ENCODE measurements at places on chromosomes 7 and 10.

DNA sequence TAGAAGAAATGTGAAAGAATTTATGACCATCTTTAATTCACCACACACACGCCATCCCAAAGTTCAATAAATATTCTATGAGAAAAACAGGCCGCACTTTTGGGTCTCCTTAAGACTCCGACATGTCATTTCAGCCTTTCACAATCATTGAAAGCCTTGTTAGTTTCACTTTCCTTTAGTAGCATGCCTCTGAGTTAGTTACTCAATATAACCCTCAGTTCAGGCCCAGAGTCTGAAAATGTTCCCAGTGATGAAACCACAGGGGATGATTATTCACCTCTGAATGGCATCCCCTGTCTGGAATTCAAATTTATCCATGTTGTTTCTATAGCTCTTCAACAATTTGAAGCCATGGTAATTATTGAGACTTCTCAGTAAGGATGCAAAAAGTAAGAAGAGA is 278.1 kb upstream of the NRP1 start:
- DNase-seq, result no peak

DNA sequence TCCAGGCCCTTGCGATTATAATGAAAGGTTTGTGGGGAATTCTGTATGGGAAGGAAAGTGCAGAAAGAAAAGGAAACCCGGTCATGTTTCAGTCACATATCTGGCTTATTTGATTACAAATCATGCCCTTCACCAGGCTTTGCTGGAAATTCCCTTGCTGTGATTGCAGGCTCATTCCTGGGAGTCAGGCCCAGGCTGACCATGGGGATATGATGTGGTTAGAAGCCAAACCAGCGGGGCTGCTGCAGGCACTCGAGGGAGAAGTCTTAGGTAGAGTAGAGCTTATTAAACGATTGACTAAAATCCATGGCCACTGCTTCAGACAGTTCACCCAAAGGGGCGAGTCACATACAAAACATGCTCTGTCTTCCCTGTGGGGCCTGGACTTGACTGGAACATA is 16.2 kb downstream of the PKD1L1 start:
- DNase-seq, result no peak

- peak; percentile 78 for DNase-seq
Observed at GRCh38 chr7:73899731-73900142, 38.8 kb downstream of the TMEM270 start.

GRCh38 chr7:4164556-4164955 is 517.5 kb upstream of the FOXK1 start:
- no peak for DNase-seq

- no peak for DNase-seq
Observed at GRCh38 chr7:41030673-41031072, 672.2 kb downstream of the INHBA start.

GRCh38 chr10:15149042-15149771 is 19.3 kb downstream of the NMT2 start:
- no peak for DNase-seq

- DNase-seq, result no peak
Observed at GRCh38 chr10:79331709-79332108, 15.6 kb upstream of the PPIF start.

DNA sequence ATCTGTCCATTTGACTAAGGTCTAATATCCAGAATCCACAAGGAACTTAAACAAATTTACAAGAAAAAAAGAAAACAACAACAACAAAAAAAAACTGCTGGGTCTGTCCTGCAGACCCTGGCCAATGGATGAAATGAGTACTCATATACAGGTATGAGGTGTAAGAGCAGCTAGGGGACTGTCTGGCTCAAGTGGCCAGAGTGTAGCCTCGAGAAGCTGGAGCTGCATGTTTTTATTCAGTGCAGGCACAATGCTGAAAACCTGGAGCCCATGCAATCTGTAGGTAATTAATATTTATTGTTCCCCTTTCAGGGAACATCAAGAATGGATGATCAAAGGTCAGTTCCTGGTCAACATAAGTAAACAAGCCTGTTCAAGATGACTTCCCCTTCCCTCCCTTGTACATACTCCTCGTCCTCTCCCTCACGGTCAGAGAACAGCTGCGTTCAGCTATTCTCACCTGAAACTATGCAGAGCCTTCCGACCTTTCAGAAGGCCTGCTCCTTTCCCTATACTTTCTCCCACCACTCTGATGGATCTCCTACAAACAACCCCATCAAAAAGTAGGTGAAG is 15.5 kb downstream of the CYP2C19 start:
- DNase-seq, result no peak

GRCh38 chr10:47256751-47257336 is 43.2 kb upstream of the GDF10 start:
- no peak for DNase-seq

DNA sequence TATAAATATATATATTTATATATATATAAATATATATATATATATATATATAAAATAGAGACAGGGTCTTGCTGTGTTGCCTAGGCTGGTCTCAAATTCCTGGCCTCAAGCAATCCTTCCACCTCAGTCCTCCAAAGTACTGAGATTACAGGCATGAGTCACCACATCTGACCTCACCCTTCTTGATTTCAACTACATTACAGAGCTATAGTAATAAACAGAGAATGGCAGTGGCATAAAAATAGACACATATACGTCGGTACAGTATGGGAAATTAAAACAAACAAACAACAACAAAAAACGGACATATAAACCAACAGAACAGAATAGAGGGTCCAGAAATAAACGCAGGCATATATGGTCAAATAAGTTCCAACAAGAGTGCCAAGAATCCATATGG is 77.6 kb upstream of the PPP1R3A start:
- peak; percentile 35 for DNase-seq

GRCh38 chr10:26556748-26557640 is 118.9 kb downstream of the APBB1IP start:
- DNase-seq, result peak; percentile 64

GRCh38 chr10:51311228-51311627 is 236.9 kb downstream of the PRKG1 start:
- DNase-seq, result no peak

DNA sequence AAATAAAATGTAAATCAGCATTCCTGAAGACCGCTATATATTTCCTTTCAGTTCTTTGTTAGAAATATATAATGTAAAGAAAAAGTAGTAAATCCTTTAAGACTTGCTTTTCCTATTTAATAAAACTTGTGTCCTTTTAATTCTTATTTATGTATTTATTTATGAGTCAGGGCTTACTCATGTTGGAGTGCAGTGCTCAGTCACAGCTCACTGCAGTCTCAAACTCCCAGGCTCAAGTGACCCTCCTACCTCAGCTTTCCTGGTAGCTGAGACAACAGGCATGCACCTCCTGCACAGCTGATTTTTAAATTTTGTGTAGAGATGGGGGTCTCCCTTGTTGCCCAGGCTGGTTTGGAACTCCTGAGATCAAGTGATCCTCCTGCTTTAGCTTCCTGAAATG is 724.5 kb downstream of the ANKRD7 start:
- DNase-seq, result no peak

- no peak for DNase-seq
Observed at GRCh38 chr7:134907000-134907399, 79.3 kb upstream of the AGBL3 start.

- no peak for DNase-seq
Observed at GRCh38 chr7:127961786-127962453, 69.3 kb downstream of the LRRC4 start.

DNA sequence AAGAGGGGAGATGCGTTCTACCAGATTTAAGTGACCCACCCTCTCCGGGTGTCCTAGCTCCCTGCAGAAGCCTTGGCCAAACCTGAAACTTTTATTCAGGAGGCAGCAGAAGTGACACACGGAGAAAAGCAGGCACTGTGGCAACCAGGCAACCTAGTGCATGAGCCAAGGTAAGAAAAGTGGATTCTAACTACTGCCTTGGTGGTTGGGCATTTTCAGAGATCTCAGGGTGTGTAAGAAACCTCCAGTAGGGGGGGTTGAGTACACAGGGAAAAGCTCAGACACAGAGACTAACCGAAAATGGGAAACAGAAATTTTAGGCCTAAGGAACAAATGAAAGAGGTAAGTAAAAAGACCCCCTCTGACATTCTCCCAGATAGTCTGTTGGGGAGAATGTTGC is 645.7 kb downstream of the ANKRD7 start:
- no peak for DNase-seq

DNA sequence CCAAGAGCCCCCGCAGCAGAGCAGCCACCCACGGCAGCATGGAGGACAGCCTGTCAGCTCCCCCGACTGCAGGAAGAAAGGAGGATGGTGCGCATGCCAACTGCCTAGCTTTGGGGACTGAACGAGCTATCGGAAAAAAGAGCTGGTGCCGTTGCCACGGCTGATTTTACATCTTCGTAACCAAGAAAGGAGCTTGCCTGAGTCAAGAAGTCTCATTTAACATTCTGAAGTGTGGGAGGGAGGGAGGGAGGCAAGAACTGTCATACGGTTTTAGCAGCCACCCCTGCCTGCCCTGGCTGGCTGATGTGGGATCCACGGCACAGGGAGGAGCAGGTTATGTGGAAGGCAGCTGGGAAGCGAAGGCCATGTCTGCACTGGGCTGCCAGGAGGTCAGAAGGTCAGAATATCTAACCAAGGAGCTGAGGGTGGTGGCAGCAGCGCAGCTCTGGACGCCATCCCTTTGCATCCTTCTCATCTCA is 74.7 kb upstream of the CAMK2B start:
- no peak for DNase-seq

- DNase-seq, result no peak
Observed at GRCh38 chr7:142597547-142597946, 151.7 kb upstream of the PRSS1 start.

DNA sequence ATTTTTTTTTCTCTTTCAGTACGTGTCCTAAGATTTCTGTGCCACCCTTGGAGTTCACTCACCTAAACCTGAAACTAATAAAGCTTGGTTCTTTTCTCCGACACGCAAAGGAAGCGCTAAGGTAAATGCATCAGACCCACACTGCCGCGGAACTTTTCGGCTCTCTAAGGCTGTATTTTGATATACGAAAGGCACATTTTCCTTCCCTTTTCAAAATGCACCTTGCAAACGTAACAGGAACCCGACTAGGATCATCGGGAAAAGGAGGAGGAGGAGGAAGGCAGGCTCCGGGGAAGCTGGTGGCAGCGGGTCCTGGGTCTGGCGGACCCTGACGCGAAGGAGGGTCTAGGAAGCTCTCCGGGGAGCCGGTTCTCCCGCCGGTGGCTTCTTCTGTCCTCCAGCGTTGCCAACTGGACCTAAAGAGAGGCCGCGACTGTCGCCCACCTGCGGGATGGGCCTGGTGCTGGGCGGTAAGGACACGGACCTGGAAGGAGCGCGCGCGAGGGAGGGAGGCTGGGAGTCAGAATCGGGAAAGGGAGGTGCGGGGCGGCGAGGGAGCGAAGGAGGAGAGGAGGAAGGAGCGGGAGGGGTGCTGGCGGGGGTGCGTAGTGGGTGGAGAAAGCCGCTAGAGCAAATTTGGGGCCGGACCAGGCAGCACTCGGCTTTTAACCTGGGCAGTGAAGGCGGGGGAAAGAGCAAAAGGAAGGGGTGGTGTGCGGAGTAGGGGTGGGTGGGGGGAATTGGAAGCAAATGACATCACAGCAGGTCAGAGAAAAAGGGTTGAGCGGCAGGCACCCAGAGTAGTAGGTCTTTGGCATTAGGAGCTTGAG is at the start of gene CFTR:
Gene CFTR, plus strand, starts transcription at position 801 of the 830 bp plus-strand sequence. CDS start 70 bp downstream, outside the sequence.
- no peak for DNase-seq

DNA sequence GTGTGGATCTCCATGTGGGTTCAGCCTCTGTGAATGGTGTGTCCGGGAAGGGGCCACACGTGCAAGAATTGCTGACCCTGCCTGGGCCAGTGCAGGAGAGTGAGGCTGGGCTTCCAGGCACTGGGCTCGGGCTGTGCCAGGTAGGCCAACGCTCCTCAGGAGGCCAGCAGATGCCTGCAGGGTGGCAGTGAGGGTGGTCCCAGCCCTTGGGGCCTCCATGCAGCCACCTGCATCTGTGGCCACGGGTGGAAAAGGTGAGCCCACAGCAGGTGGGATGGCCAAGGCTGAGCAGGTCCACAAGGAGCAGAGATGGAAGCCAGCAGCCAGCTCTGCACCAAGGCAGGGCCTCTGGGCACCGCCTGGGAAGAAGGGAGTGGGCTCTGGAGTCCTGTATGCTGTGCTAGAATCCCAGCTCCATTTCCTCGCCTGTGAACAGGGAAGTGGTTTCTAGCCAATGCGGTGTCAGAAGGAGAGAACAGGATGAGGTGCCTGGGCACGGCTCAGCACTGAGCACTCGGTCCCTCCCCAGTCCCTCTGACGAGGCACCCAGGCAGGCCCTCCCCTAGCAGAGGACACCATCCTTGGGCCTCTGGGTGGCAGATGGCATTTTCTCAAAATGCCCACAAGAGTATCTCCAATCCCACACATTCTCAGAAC is 31.1 kb upstream of the RET start:
- DNase-seq, result no peak

GRCh38 chr10:10490581-10490980 is 527.1 kb upstream of the CELF2 start:
- no peak for DNase-seq

GRCh38 chr7:3119963-3120362 is 76.3 kb upstream of the CARD11 start:
- DNase-seq, result no peak

- no peak for DNase-seq
Observed at GRCh38 chr10:131746241-131746711, 154.5 kb upstream of the PPP2R2D start.

- no peak for DNase-seq
Observed at GRCh38 chr7:111788286-111789047, 226.2 kb upstream of the IMMP2L start.

GRCh38 chr7:55570218-55570873 is 2.0 kb downstream of the VOPP1 start:
- no peak for DNase-seq

GRCh38 chr7:77570330-77571011 is 33.4 kb downstream of the PTPN12 start:
- no peak for DNase-seq

- DNase-seq, result no peak
Observed at GRCh38 chr10:63765126-63765525, 243.9 kb downstream of the REEP3 start.

DNA sequence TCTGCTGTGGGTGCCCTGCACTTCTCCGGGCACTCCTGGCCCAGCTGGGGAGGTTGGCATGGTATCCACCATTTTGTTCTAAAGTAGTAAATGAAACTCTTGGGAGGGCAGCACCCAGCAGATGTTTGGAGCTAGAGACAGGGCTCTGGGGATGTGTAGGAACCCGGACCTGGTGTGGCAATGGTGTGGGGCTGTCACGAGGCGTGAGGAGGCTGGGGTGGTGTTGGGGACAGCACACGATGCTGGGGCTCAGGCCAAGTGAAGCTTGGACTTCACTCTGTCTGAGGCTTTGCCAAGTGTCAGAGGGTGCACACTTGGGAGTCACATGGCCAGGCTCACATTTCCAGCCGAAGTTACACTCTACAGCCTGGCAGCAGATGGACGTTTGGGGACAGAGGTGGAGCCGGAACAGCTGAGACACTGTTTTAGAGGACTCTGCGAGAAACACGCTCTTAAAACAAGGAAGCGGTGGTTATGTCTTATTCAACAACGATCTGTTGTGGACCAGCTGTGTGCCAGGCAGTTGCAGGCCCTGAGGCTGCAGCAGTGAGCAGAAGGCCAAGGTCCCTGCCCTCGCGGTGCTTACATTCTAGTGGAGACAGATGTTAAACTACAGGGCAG is 118.2 kb downstream of the CUX1 start:
- DNase-seq, result no peak

Measured in SJCRH30 (cell line).